ENCODE measurements at places on chromosomes 1 and 21.
A peak's percentile ranks its signal among the peaks of the same experiment; 100 is the strongest.

- DNase-seq = no peak
These were observed 24.5 kb downstream of the HUNK start for GRCh38 chr21:31897311-31897710.

GRCh38 chr21:44648557-44649311 lies 2.5 kb downstream of the KRTAP10-11 start:
- no peak for DNase-seq

- DNase-seq = no peak
These were observed 22.1 kb downstream of the GRHL3 start for GRCh38 chr1:24341260-24341659.

DNA sequence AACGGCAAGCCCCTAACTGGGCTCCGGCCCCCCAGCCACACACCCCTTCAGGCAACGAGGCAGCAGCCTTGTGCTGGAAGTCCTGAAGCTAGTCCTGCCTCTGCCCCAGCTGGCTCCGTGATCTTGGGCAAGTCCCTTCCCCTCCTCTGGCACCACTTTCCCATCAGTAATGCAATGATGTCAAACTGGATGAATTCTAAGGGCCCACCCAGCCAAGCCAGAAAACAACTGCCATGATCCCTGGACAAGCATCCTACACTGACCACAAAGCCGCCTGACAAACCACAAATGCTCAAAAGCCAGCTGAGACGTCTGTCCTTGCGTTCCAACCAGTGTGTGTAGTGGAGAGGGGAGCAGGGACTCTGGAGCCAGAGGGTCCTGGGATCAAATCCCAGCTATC lies 26.8 kb downstream of the IFFO2 start:
- no peak for DNase-seq

DNA sequence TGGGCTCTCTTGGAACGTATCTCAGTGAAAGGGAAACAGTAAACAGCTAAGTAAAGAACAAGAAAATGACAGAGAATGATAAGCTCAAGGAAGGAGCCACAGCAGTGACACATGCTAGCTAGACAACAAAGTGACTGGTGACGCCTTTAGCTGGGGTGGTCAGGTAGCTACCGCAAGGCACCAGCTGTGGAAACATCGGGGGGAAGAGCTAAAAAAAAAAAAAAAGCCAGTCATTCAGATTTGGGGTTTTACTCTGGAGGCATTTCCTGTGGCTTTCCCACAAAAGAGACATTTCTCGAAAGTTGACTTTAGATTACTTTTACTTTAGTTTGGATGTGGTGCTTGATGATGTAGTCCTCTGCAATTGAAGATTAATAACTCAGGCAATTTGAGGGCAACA lies 2.1 kb downstream of the FHAD1 start:
- DNase-seq = peak; percentile 18

GRCh38 chr1:33972676-33973395 lies 109.0 kb downstream of the HMGB4 start:
- DNase-seq = no peak

GRCh38 chr1:204924013-204924759 lies 53.5 kb downstream of the NFASC start:
- no peak for DNase-seq

- no peak for DNase-seq
These were observed 26.5 kb downstream of the SPATA45 start for GRCh38 chr1:212820969-212821368.

GRCh38 chr1:173570370-173571007 lies 32.4 kb downstream of the SLC9C2 start:
- no peak for DNase-seq

DNA sequence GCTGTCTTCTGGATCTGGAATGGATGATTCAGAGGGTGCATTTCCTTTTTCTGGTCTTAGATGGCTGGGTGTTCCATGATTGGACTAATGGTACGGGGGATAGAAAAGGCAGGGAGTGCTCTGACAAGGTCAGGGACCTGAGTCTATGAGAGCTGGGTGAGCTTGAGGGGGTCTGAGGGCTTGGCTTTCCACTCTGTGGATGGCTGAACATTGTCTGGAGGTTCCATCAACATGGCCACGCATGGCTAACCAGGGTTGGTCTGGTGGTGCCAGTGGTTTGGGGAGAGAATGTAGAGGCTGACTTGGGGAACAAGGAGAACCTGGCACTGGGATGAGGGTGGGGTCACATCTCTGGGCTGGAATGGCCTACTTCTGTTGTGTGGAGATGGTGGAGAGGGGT lies 41.5 kb upstream of the TSPAN2 start:
- DNase-seq = no peak

GRCh38 chr1:174344162-174344561 lies 103.6 kb upstream of the GPR52 start:
- DNase-seq = no peak

DNA sequence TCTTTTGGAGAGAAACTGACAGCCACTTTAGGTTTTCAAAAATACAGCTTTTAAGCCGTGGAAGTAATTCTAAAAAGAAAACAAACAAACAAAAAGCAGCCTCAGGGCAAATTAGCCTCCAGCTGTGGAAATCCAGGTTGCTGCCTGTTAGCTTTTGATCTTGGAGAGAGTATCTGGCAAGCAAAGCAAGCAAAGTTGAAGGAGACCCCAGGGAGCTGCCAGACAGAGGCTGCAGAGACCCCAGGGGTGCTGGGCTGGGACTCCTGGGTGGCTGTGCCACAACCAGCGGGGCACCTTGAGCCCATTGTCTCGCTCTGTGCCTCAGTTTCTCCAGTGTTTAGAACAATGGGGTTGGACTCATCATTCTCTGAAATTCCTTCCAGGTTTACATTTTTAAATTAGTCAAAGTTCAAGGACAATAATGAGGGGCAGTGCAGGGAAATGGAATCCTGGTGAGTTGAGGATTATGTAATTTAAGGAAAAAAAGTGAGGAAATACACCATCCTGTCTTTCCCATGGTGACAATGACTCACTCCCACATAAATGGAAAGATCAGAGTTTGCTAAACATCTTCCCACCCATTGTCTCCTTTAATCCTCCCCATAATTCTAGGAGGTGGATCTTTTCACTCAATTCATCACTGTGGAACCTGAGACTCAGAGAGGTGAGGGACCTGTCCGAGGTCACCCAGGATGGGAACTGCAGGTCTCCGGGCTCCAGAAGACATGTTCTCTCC lies 480.5 kb downstream of the MATN1 start:
- no peak for DNase-seq

GRCh38 chr1:174230399-174230798 lies 71.1 kb downstream of the RABGAP1L start:
- no peak for DNase-seq

GRCh38 chr1:100736746-100737145 lies 17.2 kb downstream of the VCAM1 start:
- DNase-seq = no peak

GRCh38 chr1:41416081-41416480 lies 54.8 kb downstream of the FOXO6 start:
- no peak for DNase-seq

DNA sequence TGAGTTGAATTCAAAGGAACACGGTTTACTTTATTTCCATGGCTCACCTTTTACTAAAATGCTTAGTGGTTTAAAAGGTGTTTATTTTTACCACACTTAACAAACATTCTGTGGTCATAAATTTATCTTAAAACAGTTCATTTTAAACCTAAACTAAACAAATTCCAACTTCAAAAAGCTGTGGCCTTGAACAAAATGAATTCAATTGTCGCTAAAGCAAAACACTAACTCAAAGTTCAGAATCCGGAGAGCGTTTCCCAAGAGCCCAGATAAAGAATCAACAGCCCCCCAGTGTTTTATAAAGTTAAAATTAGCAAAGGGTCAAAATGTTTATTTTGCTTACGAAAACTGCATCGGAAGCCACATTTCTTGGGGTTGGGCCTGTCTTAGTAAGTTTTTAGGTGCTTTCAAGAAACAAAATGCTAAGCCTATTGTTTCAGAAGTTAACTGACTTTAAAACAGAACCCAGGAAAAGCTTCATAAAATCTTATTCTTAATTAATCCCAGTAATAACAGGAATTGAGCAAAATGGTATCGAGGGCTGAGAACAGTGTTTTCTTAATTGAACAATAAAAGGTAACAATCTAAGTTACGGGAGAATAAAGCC lies 1.3 kb downstream of the PUM1 start:
- no peak for DNase-seq

GRCh38 chr1:20634594-20635084 lies 1.4 kb downstream of the PINK1 start:
- DNase-seq = no peak

DNA sequence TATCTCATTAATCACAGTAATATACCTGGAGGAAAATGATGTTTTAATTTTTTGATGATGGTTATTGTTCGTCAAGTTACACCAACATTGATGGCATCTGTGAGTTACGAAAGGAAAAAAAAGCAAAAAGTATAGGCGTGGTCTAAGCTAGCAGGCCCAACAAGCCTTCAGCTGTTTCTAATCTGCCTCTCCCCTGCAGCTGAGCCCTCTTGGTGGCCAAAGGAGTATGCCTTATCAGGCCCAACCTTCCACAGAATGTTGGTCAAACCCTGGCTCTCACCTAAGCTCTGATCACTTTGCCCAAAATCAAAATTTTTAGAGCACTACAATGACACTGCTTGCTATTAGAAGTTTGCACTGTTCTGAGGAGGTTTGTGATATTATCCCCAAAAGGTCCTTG lies 4.9 kb downstream of the C1orf105 start:
- no peak for DNase-seq

DNA sequence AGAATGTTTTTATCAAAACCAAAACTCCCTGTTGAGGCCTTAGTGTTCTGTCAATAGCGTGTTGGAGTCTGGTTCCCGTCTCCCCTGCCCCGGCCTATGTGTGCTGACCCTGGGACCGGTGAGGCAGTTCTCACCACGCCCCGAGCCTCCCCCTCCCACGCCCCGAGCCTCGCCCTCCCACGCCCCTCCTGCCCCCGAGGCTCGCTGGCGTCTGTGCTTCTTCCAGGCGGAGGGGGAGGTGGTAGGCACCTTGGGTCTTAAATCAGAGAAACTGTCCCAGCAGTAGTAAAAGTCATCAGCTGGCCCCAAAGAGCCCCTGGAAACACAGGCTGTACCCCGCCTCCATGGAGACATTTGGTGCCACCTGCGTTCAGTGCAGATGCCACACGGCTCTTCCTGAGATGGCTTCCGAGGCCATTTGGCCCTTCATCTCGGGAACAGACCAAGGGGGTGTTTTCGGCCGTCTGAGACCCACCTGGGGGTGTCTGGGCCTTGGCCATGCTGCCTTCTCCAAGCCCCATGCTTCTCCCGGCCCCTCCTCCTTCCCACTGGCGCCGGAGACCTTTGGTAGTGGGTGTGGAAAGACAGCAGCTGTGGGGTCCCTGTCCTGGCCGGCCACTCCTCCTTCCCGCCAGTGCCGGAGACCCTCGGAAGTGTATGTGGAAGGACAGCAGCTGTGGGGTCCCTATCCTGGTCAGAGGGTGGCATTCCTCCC lies 44.7 kb downstream of the SKI start:
- no peak for DNase-seq

DNA sequence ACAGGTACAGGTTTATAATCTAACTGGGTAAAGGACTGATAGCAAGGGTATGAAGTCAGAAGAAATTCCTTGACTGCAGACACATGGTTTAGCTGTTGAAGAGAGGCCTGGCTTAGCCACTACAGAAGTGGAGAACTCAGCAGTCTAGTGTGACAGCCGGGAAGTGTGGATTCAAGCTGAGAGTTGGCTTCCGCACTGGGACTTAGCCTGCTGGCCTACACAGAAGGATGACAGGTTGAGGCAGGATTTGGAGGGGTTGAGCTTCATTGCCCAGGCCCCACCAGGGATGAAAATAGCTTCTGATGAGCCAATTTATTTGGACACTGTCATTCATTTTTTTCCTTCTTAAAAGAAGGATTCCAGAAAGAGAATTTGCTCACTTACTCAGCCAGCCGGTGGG lies 284.4 kb downstream of the PCP4 start:
- DNase-seq = no peak

DNA sequence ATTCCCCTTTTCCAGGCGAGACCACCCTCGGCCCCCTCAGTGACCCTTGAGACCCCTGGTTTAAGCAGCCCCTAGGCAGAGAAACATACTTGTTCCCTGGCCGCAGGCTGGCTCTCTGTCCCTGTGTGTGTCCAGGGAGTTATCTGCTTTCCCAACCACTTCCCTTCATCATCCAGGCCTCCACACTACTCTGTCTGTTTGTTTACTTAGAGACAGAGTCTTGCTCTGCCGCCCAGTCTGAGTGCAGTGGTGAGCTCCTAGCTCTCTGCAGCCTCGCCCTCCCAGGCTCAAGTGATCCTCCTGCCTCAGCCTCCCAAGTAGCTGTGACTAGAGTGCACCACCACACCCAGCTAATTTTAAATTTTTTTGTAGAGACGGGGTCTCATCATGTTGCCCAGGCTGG lies 5.8 kb upstream of the VWA1 start:
- DNase-seq = no peak

DNA sequence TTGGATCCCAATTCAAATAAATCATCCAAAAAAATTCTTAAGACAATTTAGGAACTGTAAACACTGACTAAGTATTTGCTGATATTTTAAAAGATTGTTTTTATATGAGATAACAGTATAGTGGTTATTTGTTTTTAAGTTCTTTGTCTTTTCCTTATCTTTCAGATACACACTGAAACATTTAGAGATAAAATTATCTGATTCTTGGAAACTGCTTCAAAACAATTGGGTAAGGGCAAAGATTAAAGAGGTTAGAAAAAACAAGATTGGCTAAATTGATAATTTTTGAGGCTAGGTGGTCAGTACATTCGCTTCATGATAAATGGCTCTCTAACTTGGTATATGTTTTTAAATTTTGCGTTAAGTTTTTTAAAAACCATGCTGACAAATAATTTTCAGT lies 117.3 kb downstream of the PSMG1 start:
- DNase-seq = no peak

DNA sequence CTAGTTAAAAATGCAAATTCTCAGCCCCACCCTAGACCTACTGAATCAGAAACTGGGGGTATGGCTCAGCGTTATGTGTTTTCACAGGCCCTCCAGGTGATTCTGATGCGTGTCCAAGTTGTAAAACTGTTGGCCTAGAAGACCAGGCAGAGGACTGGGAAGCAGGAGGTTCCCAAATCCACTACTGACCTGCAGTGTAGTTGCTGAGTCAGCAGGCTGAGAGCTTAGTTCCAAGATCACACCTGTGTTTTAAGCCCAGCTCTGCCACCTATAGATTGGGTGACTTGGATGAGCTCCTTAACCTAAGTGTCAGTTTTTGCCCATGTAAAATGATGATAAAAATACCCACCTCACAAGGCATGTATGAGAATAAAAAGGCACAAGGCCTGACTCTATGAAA lies 4.1 kb downstream of the GRHL3 start:
- no peak for DNase-seq

- no peak for DNase-seq
These were observed 216.4 kb upstream of the GJB5 start for GRCh38 chr1:34538481-34538880.

All from activated CD8-positive, alpha-beta memory T cell treated with anti-CD3 and anti-CD28 coated beads for 1 hour (primary cell).